Mesenchymal stem cell (in vitro differentiated cells and primary cell): ENCODE measurements at places on chromosomes 16 and 17.

GRCh38 chr17:39027455-39028035 lies 60.3 kb upstream of the FBXO47 start:
- DNase-seq = no peak

DNA sequence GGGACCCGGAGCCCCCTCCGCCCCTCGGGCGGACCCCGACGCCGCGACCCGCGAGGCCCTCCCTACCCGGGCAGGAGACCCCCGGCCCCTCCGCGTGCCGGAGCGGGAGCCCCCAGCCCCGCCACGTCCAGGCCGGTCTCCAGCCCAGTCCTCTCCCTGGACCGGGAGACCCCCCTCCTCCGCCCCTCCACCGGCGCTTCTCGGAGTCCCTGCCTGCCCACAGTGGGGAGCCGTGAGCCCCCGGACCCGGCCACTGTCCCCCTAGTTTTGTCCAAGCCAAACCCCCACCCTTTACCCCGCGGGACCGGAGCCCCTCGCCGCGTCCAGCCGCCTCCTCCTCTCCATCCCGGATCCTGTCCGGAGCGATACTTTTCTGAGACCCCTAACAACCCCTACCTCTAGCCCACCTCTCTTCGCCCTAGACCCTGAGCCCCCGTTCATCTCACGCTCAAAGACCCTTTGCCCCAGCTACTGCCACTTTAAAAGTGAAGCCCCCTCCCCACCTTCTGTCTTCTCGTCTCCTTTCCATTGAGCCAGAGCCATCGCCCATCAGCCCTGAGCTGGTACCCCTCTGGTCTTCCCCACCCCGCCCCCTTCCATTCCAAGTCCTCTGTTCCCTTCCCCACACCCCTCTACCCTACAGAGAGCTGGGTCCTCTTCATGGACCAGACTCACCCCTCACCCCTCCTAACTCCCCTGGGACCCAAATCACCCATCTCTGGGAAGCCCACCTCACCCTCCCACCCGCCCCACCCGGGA lies 1.0 kb downstream of the NECAB2 start:
- DNase-seq = no peak

DNA sequence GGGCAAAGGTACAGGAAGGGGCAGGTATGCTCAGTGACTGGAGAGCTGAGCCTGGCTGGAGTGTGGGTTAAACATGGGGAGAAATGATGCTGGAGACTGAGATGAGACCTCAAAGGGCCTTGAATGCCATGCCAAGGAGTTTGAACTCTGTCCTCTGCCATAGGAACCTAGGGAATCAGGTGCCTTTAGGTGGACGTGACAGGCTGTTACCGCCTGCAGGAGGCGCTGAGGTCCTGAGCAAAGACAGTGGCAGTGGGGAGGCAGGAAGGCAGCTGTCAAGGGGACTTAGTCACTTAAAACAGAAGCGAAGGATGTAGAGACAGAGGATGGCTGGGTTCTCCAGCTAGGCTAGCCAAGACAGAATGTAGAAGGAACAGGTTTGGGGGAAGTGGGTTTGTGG lies 9.1 kb downstream of the PSMB3 start:
- DNase-seq = peak; percentile 39

- no peak for DNase-seq
These were observed 5.8 kb upstream of the SETD6 start for GRCh38 chr16:58509256-58510096.

- no peak for DNase-seq
These were observed 5.7 kb upstream of the SLC38A8 start for GRCh38 chr16:84048270-84048669.

- no peak for DNase-seq
These were observed 10.8 kb upstream of the ANKS4B start for GRCh38 chr16:21222495-21223337.

DNA sequence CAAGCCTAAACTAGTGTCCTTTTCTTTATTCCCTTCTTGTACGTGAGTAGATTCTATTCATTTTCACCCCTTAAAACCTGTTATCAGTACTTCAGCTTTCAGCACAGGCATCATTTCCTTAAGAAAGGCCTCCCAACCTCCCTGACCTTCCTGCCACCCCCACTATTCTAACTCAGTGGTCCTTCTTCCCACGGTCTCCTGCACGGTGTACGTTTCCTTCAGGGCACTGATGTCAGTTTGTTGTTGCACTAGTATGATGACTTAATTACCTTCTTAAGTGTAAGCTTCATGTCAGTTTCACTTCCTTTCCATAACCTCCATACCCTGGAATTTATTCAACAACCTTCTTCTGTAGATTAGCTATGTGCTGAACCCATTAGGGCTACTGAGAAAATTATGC lies 484.2 kb downstream of the HS3ST4 start:
- DNase-seq = no peak

GRCh38 chr17:33124871-33125551 lies 133.4 kb downstream of the SPACA3 start:
- DNase-seq = no peak

- no peak for DNase-seq
These were observed 5.1 kb downstream of the PRSS21 start for GRCh38 chr16:2822158-2822495.

DNA sequence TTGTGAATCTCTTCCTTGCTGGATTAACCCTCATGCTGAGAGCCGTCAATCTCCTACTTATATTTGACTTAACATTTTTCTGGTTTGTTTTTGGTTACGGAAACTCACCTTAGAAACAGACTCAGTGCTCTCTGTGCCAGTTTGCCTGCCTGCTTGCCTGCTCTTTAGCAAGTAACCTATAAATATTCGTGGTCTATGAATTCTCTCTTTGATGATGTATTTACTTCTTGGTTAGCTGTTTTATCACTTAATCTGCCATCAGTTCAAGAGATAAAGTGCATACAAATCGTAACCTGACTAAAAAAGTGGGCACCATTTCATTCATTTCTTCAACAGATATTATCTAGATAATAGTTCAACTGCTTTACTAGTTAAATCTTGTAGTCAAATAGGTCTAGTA lies 26.7 kb downstream of the CYB5B start:
- DNase-seq = no peak

DNA sequence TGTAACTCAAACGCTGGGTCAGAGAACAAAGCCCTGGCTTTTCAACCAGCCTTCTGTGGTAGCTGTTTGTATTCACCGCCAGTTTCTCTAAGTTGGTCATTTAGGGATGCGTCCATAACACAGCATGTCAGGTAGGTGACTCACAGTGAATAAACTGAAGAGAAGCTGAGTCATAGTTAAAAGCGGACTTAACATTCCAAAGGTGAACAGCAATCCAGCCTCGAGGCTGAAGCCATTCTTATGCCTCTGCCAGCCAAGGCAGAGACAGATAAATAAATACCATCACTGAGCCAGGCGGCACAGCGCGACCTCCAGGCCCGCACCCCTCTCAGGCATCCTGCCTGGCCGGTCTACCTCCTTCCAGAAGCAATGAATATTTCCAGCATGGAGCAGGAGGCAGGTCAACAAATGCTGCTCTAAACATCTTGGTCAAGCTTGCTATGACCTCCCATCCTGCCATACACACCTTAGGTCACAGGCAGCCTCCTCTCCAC lies 12.4 kb upstream of the CACNG4 start:
- peak; percentile 89 for DNase-seq

DNA sequence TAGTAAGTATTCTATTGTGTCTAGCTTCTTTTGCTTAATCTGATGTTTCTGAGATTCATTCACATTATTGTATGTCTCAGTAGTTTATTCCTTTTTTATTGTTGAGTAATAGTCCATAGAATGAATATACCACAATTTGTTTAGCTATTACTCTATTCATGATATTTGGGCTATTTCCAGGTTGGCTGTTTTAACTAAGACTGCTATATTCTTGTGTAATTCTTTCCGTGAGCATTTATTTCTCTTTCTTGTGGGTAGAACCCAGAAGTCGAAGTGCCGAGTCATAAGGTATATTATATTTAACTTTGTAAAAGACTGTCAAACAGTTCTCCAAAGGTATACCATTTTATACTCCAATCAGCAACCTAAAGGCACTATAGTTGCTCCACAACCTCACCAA lies 160.8 kb downstream of the ANKFN1 start:
- no peak for DNase-seq

- DNase-seq = no peak
These were observed 349.9 kb downstream of the MAF start for GRCh38 chr16:79250502-79251098.
